ENCODE measurements at places on chromosomes 5 and 9.

GRCh38 chr9:112809351-112809848 lies 58.8 kb downstream of the SNX30 start:
- DNase-seq: no peak

DNA sequence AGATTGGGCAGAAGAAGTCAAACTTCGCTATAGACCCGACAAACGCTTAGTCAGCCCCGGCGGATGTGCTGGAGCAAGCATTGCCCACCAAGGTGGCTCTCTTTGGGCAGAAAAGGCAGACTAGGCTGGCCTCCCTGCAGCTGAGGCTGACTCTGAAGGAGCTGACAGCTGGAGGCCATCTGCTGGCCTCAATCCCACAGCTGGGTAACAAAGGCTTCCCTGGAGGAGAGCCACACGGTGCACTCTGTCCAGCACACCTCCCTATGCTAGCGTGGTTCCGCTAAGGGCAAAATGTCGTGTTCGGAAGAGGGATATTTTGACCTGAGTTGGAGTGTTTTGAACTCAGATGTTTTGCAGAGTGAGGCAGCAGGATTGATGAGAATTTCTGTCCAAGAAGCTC lies 103.5 kb upstream of the PTCH1 start:
- no peak for DNase-seq

DNA sequence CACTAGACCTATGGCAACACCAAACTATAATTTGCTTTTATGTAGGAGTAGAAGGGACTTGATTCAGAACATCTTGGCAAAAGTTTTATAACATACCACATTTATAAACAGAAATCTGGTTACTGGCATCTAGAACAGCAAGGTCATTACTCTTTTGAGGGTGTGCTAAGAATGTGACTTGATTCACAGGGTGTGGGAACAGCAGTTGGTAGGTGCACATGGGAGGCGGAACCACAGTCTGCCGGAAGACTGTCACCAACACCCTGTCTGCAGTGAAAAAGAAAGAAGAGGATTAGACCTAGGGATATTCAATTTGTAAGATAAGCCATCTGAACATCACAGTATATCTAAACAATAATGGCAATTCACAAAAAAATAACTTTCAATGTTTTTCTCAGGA lies 23.0 kb downstream of the ELP1 start:
- DNase-seq: no peak

DNA sequence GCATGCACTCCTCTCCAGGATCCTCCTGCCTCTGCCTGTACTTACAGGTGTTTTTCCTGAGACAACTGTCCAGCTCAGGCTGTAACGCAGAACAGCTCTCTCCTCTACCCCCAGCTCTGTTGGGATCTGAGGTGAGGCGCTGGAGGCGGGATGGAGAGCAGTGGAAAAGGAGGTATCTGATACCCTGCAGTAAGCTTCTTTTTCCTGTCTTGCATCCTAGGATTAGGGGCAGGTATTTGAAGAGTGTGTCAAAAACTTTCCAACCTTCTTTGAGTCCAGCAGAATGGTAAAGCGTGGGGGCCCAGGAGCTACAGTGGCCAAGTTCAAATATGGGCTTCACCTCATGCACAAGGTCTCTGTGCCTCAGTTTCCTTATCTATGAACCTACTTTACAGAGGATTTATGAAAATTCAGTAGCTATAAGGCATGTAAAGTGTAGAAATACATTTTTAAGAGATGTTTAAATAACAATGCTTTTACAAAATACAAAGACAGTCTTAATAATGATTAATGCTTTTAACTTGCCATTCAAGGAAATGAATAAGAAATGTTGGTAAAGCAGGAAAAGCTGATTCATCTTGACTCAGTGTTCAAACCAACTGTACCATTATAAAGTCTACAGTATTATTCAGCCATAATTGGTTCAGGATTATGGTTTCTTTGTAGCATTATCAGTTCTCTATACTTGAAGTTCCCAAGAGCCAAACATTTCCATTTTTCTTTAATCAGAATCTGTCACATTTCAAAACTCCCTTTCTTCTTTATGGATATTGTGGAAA lies 26.1 kb downstream of the MAP1B start:
- DNase-seq: peak; percentile 72

- DNase-seq: no peak
Measured at GRCh38 chr5:98231089-98231488, 542.4 kb upstream of the RGMB start.

DNA sequence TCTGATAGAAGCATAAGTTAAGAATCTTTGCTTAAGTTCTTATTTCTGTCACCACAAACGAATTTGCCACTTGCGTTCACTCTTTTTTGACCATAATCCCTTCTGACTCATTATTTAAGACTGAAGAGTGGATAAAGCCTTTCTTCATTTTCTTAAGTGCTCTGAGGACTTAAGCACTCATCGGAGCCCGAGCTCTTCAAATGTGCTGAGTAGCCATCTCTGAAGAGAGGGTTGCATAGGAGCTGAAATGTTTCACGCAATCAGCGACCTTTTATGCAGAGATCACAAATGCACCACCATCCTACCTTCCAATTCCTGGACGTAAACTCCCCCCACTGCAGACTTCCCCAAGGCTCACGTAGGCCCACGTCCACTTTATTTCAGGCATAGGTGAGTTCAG lies 699.2 kb downstream of the IRX1 start:
- peak; percentile 14 for DNase-seq

- DNase-seq: no peak
Measured at GRCh38 chr9:68933434-68934328, 80.2 kb downstream of the PRKACG start.

DNA sequence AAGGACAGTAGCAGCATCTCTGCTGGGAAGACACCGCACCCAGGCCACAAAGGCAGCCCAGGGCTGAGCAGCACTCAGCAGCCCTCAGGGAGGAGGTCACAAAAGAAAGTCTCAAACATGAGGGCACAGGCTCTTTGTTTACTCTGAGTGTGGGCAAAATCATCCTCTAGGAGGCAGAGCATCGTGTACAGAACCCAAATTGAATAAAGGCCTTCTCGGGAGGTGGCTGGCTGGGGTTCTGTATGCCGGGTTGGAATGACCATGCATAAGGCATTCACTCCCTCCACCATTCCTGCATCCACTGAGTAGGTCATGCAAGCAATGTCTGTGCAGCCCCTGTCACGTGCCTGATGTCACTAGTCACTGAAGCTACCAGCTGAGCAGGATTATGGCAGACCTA lies 412.8 kb downstream of the SPOCK1 start:
- DNase-seq: no peak

DNA sequence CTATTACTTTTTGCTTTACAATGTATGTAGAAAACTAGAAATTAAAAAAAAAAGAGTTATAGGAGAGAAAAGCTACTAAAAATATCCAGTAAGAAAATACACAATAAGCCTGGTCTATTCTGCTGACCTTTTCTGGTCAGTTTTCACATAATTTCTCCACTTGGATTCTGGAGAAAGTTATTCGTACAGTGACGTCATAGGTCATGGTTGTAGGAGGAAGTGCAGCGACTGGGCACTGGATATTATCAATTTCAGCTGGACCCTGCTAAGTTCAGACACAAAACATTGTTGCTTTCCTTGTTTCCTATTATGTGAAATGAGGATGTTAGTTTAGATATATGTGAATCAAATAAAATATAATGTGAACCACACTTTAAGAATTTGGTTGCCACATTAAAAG lies 201.2 kb downstream of the MTRR start:
- no peak for DNase-seq

DNA sequence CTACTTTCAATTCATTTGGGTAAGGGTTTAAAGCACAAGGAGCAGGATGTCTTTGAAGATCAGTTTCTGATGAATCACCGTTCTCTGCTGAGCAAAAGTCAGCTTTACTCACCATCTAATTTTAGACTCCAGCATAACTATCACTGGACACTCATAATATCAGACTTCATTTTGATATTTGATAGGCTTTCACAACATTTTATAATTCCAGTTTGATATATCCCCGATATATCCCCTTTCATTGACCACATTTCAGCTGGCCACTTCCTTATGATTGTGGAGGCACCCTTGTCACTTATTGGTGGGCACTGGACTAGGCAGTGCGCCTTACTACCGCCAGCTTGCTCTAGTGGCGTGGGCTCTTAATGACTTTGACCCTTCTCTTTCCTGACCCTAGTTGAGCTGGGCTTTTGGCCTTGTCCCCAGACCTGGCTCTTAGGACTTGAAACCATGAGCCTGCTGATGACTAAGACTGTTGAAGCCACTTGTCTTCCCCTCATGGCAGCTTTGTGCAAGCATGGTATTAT lies 46.8 kb downstream of the CYSTM1 start:
- peak; percentile 76 for DNase-seq

DNA sequence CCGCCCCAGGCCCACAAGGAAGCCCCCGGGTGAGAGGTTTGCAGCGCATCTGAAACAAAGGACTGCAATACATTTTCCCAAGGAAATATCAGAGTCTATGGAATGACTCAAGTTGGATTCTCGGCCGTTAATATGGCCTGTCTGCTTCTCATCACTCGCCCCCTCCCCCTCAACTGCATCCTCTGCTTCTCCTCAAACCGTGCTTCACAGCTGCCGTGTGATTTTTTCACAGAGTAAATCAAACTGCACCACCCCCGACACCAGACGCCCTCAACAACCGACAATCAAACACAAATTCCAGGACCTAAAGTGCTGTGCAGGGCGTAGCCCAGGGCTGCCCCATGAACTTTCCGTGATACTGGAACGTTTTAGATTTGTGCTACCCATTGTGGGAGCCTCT lies 176.9 kb downstream of the ROR2 start:
- peak; percentile 79 for DNase-seq

DNA sequence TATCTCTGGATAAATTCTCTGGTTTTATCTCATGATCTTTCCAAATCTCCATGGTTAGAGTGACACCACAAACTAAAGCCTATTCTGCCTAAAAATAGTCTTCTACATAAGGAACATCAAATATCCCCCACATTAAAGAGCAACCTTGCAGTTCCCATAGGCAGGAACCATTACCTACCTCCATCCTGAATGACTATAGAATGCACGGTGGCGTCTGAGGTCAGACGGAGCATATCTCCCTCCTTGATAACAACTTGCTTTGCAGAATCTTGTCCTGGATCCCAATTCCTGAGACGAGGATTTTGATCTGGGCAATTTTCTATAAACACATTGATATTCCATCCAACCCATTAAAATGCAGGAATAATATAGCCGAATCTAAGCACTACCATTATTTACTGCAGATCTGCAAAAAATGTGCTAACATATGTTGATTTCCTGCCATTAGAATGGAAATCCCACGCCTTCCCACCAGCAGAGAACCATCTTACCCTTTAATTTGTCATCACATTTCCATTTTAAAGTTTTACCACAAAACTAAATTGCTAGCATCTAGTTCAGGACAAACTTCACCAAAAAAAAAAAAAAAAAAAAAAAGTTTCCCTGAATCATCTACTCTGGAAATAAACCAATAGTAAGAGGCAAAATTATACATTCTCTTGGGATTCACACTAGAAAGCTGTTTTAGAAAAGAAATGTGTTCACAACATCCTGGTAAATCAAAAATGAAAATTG lies 22.1 kb downstream of the CEMIP2 start:
- peak; percentile 18 for DNase-seq

DNA sequence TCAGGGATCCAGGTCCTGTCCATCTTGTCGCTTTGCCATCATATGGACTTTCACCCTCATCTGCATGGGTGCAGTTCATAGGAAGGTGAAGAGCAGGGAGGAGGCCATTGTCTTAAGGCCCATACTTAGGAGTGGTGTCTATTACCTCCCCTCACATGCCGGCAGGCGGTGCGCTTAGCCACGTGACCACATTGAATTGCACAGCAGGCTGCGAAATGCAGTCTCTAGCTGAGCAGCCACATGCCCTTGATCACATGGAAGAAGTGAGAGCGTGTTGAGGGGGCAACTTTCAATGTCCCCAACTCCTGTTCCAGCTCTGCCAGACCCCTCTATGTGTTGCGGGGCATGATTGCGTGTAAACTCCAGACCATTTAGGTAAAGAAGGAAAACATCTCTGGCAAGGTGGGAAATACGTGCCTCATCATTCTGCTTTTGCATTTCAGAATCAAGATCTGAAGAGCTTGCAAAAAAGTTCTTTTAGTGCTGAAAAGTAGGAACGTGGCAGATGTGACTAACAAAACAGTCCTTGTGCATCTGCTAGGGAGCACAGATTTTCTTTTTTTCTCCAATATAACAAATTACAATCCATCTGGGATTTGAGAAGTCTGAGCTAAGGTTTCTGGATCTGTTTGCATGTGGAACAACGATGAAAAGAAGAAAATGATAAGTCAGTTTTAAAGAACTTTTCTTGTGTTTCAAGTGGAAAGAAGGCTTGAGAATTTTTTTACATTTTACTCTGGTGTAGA lies 34.4 kb downstream of the ROPN1L start:
- no peak for DNase-seq

DNA sequence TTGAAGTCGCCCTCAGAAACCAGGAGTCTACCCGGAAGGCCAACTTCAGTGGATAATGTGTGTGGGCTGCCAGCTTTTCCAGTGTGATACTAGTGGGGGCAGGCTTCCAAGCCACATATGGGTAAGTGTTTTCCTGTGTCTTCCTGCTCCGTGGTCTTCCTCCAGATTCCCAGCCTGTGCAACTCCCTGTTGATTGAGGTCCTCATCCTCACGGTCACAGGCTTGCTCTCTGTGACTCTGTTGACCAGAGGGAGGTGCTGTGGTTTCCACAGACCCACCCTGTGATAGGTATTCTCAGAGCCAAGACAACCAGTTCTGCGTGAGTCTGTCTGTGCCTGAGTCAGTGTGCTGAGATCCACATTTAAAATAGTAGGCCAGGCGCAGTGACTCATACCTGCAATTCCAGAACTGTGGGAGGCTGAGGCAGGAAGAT lies 388.0 kb upstream of the IRX2 start:
- peak; percentile 33 for DNase-seq

DNA sequence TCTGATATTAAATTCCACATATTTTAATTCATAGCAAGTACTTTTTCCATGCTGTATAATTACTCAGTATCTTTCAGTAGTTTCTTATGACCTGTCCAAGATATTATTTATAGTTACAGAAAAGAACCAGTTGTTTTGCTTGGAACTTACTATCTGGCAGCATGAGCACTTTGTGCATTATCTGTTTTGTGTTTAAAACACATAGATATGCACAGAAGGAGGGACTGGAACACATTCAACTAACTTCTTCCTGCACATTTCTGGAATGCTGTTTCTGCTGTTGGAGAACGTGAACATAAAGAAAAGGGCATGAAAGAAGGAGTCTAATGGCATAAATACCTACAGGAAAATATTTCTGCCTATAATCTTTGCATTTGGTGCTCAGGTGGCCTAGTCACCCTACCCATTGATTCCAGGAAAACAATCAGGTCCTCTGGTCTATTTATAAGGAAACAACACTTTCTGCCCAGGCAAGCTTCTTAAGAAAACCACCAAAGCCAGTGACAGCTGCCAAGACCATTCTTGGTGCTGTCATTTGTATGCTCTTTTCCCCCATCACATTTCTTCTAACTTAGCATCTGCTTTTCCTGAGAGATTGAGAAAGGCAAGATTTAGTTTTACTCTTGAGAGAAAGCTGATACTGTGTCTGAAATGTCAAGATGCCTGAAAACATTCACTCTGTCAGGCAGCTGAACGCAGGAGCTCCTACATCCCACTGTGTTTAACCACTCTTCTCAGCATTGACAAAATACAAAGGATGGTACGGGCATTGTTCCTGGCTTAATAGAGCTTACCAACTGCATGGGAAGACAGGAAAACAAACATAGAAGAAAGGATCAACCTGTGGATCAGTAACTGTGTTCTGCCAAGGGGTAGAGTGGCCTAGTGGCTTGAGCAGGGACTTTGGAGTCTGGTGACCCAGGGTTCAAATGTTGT lies 40.3 kb downstream of the RAB3C start:
- no peak for DNase-seq

Measured in fibroblast of skin of abdomen (primary cell).